T-helper 22 cell (primary cell): ENCODE measurements at places on chromosomes 3 and 15.

GRCh38 chr3:139103484-139103883 is 58.8 kb upstream of the PRR23C start:
- no peak for DNase-seq

- no peak for DNase-seq
Measured at GRCh38 chr3:49006408-49007067, 653 bp upstream of the WDR6 start.

GRCh38 chr15:45873781-45874180 is 239.0 kb downstream of the SQOR start:
- no peak for DNase-seq

- peak; percentile 54 for DNase-seq
Measured at GRCh38 chr3:195895861-195896360, 12.4 kb downstream of the TNK2 start.

GRCh38 chr15:85764649-85765277 is 30.0 kb downstream of the KLHL25 start:
- DNase-seq = no peak

GRCh38 chr3:141151439-141151838 is 80.2 kb upstream of the PXYLP1 start:
- DNase-seq = no peak

- no peak for DNase-seq
Measured at GRCh38 chr3:138219255-138219654, 32.2 kb downstream of the ARMC8 start.
